T follicular helper cell (primary cell): ENCODE measurements at places on chromosomes 3 and 15.

- no peak for DNase-seq
These were observed 248.6 kb downstream of the OPA1 start for GRCh38 chr3:193841581-193841980.

GRCh38 chr3:114850898-114851297, 296.2 kb downstream of the ZBTB20 start:
- no peak for DNase-seq

DNA sequence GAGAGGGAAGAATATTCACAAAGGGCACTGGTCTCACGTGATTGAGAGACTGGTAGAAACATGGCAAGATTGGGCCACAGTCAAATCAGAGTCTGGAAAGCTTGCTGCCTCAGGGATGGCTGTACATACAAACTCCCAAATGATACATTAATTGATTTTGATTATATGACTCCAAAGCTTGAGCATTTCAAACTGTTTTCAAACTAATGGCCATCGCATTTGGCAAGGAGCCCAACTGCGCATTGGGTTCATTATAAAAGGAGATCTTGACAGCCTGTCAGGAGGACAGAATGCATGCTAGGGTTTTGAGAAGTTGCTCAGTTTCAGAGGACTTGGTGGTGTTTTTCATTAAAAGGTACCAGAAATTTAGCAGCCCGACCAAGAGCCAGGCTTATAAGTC, 117.7 kb downstream of the PTPRG start:
- no peak for DNase-seq

- no peak for DNase-seq
These were observed 108.0 kb downstream of the BBX start for GRCh38 chr3:107630779-107631178.

GRCh38 chr3:153195349-153195879, 33.4 kb downstream of the RAP2B start:
- no peak for DNase-seq

- DNase-seq: no peak
These were observed 48.2 kb downstream of the WWTR1 start for GRCh38 chr3:149609595-149609994.

DNA sequence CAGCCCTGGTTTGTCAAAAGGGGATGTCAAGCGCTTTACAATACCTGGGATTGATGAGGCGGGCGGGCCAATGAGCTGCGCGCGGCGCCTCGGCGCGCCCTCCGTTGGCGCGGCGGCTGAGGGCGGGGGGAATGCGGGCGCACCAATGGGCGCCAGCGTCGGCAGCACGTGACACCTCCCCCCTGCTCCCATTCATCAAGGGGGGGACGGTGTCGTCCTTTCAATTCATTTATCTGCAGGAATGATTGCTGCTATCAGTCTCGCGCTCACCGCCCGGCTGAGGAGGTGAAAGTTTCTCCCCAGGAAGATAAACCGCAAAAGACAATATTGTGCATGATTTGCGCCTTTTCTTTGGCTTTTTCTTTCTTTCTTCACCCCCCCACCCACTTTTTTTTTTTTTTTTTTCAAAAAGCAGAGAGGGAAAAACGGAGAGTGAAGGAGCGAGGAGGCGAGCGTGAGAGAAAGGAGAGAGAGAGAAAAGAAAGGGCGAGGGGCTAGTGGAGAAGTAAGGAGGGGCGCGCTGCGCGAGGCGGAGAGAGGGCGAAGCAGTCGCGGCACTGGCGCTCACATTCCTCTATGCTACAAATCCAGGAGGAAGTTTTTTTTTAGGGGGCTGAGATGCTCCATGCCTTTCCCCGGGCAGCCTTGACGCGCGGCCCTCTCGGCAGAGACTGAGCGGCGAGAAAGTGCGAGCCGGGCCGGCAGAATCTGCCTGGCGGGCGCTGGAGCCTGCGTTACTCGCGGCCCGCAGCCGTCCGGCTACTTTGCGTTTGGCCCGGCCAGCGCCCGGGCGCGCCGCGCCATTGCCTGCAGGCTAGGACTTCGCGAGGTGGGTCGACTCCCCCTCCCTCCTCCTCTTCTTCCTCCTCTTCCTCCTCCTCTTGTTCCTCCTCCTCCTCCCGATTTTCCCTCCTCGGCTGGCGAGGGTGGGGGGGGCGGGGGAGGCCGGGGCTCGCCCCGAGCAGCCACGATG, at the start of gene ZIC1:
TSS of gene ZIC1 (plus strand) at position 223 of the 973 bp plus-strand sequence. CDS start at position 971, 748 bp downstream.
- DNase-seq: no peak

DNA sequence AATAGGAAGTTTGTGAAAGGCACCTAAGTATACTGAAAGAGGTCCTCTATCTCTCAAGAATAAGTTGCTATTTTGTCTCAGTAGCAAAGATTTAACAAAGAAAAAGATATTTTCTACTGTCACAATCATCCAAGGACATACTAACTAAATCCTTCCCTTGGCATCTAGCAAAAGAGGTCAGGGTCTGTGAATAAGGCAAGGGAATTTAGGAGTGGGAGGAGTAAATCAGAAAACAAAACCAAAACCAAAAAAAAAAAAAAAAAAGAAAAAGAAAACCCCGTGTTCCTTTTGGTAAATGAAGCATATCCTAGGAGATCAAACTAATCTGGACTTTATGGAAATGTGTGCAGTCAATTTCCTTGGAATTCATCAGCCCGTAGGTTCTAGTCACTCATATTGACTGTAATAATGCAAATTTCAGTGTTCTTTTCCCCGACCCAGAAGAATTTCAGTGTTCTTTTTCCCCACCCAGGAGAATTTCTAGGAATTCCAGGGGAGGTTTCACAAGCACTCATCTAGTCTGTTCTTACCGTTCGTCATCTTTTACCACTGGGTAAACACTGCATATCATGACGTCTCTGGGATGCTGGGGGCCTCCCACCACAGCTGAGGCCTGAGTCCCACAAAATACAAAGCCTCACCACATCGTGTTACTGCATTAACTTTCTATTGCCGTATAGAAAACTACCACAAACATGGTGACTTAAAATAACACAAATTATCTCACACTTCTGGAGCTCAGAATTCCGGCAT, 113.8 kb upstream of the CCDC54 start:
- DNase-seq: no peak

GRCh38 chr3:3798631-3799113, 559 bp upstream of the LRRN1 start:
- DNase-seq: no peak

GRCh38 chr3:149340310-149340933, 7.0 kb upstream of the TM4SF18 start:
- no peak for DNase-seq

DNA sequence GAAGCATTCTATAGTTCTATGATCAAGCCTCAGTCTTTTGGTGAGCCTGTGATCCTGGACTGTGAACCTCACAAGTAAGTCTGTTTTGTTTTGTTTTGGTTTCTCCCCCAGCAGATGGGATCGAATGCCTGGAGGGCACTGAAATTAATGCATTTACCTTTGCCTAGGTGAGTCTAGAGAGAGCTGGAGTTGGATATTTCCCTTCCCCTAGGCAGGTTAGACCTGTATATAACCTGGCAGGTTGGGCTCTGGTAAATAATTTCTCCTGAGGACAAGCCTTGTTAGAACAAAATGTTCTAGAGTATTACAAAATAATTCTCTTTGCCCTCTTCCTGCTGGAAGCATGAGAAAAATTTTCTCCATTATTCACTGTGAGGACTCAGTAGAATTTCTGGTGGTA, 211.9 kb downstream of the TPRG1 start:
- DNase-seq: no peak

GRCh38 chr15:79089331-79089889, 1.2 kb downstream of the RASGRF1 start:
- DNase-seq: no peak

DNA sequence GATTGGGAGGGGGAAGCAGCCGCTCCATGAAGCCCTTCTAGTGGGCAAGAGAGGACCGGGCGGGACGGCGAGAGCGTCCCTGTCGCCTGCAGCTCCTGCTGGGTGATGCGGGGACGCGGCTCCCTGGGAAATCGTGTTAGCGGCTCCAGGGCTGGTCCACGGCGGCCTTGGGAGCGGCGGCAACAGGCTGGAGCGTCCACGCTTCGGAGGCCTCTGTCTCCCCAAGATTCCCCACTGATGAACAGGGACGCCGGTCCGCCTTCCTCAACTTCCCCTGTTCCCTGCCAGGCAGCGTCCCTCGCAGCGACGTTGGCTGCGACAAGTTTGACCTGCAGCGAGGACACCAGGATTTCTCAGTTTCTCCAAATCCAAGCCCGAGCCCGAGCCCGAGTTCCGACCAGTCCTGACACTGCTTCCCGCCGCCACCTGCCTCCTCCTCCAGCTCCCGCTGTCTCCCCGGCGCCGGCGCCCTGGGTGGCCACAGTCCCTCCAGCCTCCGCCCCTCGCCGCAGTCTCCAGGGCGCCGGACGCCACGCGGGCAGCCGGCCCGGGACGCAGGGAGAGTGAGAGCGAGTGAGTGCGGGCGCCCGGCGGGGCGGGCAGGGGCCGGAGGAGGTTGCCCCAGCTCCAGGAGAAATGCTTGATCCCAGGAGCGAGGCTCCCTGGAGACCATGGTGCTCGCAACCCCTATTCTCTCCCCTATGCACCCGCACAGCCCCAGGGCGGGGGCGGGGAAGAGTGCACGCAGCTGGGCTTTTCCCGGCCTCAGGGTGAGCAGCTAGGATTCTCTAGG, 78.1 kb upstream of the RNF7 start:
- no peak for DNase-seq

- no peak for DNase-seq
These were observed 10.9 kb upstream of the GOLGA8B start for GRCh38 chr15:34594361-34594760.

DNA sequence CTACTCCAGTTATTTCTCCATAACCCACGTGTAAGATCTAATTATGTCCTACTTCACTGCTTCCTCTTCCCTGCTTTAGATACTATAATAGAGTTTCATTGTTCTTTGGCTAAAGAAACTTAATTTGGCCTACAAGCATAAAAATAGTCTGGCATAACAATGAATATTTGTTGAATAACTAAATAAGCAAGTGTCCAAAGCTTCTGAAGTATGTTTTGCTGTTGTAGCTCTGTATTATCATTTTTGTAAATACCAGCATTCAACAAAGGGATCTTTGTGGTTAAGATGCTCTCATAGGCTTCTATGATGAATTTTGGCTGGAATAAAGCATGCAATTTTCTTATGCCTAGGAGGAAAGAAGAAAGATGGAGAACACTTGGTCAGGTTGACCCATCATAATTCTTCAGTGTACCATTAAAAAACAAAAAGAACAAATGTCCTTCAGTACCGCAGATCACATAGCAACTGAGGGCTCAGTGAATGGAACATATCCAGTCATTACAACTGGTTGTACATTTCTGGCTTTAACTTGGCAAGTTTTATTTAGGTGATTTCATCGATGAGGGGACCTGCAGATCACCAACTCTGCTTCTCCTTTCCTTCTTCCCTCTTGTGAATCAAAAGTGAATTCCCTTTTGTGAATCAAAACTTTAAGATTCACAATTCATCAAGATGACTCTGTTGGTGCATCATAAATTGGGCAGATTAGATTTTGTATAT, 465.9 kb upstream of the TGFBR2 start:
- no peak for DNase-seq

GRCh38 chr3:39505866-39506742, 38.6 kb downstream of the MOBP start:
- no peak for DNase-seq

GRCh38 chr15:74367296-74367854, at the start of gene CYP11A1:
CYP11A1 (minus strand) TSS chr15:74367646; CDS start chr15:74367585, 61 bp downstream.
- no peak for DNase-seq

DNA sequence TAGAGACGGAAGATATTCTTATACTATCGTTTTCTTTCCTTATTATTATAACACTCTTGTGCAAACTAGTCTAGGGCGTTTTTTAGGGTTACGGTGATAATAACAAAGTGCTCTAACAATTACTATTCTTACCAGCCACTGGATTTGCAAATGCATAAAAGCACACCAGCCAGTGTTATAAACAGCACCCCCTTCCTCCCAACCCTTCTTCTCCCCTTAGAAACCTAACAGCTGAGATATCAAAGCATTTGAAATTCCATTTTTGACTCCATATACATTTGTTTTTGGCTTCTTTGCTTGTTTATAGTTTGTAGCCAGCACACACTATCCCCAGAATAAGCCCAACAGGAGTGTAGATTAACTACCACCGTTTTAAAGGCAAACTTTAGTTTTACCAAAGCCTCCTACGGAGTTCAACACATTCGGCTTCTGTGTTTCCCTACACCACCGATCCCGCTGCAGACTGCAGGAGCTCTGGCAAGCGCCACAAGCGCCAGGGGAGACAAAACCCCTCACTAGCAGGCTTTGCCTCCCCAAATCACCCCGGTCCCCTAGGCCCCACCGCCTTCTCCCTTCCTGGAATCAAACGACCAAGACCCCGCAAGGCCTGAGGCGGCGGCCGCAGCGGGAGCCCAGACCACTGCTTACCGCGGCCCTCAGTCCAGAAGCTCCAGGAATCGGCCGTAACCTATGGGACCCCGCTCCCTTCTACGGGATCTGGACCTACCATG, 461 bp downstream of the COPB2 start:
- peak; percentile 2 for DNase-seq

DNA sequence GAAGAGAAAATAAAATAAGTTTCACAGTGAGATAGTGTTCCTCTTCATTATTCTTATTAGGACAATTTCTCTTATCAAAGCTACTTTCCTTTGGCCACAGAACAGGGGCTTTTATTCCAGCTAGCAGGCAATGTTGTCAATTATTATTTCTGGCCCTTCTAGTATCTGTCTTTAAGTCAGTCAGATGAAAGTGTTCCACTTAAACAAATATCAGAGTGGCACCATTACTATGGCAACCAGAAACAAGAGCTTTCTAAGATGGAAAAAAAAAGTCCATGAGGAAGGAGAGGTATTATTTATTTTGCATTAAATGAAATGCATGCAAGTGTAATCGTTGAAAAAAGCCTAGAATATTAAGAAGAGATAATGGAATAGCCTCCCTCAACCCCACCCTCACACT, 426.4 kb downstream of the TUSC7 start:
- DNase-seq: no peak

DNA sequence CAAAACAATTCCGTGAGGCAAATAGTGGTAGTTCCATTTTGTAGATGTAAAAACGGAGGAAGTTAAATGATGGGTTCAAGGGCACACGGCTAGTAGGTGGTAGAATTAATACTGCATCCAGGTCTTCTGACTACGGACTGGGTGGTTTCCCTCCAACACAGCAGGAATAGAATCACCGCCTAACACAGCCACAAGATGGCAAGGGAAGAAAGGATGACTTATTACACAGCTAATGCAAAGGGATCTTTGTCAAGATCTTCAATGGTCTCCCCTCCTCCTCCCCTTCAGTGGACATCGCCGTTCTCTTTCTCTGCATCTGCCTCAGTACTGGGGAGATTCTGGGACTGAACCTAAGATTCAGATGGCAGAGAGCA, 524 bp upstream of the TOPBP1 start:
- DNase-seq: no peak

- DNase-seq: no peak
These were observed 13.4 kb downstream of the B4GALT4 start for GRCh38 chr3:119227070-119227850.

GRCh38 chr15:77020348-77021087, 25.6 kb downstream of the PSTPIP1 start:
- no peak for DNase-seq
